HTR-8/SVneo (cell line): ENCODE measurements at places on chromosomes 5 and 9.

DNA sequence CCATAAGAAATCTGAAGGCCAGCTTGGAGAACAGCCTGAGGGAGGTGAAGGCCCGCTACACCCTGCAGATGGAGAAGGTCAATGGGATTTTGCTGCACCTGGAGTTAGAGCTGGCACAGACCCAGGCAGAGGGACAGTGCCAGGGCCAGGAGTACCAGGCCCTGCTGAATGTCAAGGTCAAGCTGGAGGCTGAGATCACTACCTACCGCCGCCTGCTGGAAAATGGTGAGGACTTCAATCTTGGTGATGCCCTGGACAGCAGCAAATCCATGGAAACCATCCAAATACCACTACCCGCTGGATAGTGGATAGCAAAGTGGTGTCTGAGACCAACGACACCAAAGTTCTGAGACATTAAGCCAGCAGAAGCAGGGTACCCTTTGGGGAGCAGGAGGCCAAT, 100.5 kb upstream of the MAN2A1 start:
- DNase-seq, result no peak

GRCh38 chr5:4370218-4370617, 769.9 kb upstream of the ADAMTS16 start:
- DNase-seq, result no peak

- no peak for DNase-seq
Measured at GRCh38 chr5:168085261-168086031, 206.0 kb upstream of the WWC1 start.

DNA sequence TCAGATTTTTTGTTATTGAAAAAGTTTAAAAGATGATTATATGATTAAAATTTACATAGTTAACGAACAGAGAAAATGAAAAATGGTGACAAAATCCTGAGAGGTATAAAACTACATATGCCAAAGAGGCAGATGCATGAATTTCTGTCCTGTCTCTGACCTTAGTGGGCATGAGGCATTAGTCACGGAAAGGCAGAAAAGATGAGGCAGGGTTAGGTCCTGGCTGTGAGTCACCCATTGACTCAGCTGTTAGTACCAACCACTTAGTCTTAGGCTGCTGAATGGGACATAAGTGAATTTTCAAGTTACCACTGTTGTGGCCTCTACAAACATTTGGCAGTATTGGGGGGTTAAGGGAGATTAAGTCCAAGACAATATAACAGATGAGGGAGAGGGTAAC, 33.1 kb downstream of the RASA1 start:
- peak; percentile 71 for DNase-seq

DNA sequence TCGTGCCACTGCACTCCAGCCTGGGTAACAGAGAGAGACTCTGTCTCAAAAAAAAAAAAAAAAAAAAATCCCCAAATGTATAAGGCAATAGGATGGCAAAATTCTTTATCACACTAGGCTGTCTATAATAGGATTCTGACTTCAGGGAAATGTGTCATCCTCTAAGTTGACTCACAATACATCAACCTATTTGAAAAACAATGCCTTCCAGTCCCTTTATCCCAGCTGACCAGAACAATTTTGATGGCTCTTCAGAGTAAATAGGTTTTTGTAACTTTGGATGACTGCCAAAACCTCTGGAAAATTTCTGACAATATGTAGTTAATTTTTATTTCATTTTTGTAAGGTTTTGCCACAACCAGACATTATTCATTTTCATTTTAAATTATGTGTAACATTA, 184.1 kb downstream of the CCDC192 start:
- DNase-seq, result no peak

- no peak for DNase-seq
Measured at GRCh38 chr9:117403848-117404247, 11.0 kb downstream of the ASTN2 start.
